ENCODE measurements at places on chromosomes 1 and 21.

DNA sequence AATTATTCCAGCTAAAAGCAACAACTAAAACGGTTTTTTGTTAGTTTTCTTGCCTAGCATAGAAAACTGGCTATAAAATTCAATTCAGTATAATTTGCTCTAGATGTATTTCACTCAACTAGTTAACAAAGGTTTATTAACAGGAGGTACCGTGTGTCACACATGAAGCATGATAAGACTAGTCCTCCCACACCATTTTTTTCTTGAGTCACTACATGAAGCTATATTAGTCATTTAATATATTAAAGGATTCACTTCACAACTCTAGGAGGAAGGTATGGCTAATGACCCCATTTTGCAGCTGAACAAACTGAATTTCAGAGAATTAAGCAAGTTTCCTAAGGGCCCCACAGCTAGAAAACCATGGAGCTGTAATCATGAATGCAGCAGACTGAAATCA, 307.8 kb upstream of the USP25 start:
- no peak for DNase-seq

GRCh38 chr1:165871311-165872067, 44.1 kb downstream of the UCK2 start:
- DNase-seq: peak; percentile 17

DNA sequence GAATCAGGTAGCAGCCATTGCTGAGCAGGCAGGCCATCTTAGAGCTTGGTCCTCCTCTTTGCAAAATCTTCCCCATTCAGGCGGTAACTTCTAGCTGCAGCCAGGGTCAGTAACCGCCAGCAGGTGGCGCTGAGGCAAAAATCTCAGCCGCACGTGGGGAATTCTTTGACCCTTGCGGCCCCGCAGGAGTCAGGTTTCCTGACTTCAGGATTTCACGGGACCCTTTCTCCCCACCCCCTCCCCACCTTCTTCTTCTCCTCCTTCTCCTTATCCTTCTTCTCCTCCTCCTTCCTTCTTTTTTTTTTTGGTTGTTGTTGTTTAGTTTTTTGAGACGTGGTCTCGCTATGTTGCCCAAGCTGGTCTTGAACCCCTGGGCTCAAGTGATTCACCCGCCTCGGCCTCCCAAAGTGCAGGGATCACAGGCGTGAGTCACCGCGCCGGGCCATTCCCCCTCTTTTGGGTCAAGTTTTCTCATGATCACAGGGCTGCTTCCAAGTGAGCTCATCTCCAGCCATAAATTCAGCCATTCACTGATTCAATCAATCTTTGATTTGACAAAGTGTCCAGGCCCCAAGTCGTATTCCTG, 33.4 kb upstream of the TENT5B start:
- DNase-seq: peak; percentile 44

DNA sequence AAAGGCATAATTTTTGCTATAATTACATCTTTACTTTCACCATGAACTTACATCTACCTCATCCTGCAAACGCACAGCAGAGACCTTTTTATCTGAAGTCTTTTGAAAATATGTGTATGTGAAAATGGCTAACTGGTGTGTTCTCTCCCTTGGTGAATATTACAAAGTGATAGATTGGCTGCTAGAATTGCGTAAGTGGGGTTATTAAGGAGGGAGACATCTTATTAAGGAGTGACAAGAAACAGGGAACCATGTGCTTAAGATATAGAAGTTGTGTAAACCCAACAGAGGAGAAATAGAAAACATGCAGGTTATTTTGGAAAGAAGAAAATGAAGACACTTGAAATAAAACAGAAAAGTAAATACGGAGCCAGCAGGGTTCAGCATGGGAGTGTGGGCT, 7.8 kb downstream of the KCNJ15 start:
- DNase-seq: no peak

DNA sequence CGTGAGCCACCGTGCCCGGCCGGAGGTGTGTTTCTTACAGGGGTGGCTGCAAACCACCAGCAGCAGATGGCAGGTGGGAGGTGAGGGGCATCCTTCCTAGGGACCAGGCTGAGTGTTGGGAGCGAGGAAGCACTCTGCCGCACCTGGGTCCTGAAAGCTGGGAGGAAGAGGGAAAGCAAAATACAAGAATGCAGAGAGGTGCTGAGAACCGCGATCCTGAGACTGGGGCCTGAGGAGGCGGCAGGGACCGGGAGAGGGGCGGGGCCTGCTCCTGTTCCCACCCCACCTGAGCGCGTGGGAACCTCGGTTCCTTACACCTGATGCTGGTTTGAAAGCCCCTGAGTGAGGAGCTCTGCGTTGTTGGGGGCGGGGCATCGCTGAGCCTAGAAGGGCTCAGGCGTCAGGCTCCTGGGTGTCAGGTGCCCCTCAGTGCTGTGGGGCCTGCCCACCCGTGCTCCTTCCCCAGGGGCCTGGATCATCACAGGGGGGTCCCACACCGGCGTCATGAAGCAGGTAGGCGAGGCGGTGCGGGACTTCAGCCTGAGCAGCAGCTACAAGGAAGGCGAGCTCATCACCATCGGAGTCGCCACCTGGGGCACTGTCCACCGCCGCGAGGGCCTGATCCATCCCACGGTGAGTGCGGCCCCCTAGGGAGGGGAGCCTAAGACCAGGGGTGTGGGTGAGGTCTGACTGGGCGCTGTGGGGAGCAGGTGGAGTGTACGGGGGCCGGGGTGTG, 15.5 kb downstream of the TRPM2 start:
- no peak for DNase-seq

- no peak for DNase-seq
These were observed 22.0 kb upstream of the BLACAT1 start for GRCh38 chr1:205477759-205478247.

- DNase-seq: no peak
These were observed 152.9 kb upstream of the PTBP2 start for GRCh38 chr1:96568639-96569038.

GRCh38 chr1:5913876-5914275, 78.3 kb downstream of the NPHP4 start:
- DNase-seq: no peak

Data from stimulated activated CD8-positive, alpha-beta memory T cell treated with anti-CD3 and anti-CD28 coated beads, Interleukin-4, amount 100 ng/mL, for 24 hours (primary cell).